ENCODE measurements at places on chromosomes 3 and 15.

- DNase-seq, result no peak
Measured at GRCh38 chr3:196440041-196440537, 7.9 kb upstream of the UBXN7 start.

- peak; percentile 12 for DNase-seq
Measured at GRCh38 chr3:196186651-196187573, 24.3 kb downstream of the ZDHHC19 start.

DNA sequence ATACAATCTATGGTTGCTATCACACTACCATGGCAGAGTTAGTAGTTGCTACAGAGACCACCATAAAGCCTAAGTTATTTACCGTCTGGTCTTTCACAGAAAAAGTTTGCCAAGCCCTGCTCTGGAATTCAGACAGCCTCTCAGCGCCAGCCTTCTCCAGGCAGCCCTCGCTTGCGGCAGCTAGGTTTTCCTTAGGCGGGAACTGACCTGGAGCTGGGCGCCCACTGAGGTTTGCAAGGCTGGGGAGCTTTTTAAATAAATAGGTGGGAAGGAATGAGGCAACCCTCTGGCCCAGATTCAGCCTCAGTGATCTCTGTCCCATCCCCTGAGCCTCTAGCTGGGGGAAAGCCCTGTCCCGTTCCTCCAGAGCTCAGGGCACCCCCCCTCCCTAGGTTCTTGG, 1.2 kb downstream of the CTSH start:
- no peak for DNase-seq

DNA sequence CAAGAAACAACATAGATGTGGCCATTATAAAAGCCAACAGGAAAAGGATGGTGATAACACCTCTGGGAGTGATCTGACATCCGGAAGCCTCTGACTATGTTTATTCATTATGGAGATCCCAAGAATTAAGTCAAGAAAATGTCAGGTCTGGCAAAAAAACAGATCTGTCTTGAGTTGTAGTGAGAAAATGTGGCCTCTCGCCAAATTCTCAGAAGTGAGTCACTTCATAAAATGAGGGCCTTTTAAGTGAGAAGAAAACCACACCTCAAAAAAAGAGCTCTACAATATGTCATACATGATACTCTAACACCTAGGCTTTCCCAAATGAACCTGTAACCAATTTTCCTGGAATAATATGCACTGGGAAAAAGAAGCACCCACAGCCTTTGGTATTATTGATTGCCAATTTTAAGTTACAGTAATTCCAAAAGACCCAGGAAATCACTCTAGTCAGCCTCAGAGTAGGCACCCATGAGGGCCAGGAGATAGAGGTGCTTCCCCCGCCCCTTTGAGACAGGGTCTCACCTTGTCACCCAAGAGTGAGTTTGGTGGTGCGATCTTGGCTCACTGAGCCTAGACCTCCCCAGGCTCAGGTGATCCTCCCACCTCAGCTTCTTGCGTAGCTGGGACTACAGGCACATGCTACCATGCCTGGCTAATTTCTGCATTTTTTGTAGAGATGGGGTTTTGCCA, 38.0 kb downstream of the CCR3 start:
- no peak for DNase-seq

DNA sequence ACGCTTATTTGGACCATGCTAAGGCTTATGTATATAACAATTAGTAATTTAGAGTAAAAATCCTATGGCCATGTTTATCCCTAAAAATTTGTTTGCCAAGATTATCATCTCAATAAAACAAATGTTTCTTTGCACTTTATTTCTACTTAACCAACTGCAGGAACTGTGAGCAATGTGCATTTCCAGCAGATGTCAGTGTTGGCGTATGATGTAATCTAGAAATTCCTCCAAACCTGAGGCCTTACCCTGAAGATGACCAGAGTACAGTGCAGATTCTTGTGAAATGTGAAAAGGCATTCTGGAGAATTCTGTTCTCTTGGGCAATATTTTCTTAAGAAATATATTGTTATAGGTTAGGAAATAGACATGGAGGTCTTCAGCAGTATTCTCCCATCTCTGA, 205.9 kb downstream of the MBNL1 start:
- DNase-seq, result peak; percentile 46

DNA sequence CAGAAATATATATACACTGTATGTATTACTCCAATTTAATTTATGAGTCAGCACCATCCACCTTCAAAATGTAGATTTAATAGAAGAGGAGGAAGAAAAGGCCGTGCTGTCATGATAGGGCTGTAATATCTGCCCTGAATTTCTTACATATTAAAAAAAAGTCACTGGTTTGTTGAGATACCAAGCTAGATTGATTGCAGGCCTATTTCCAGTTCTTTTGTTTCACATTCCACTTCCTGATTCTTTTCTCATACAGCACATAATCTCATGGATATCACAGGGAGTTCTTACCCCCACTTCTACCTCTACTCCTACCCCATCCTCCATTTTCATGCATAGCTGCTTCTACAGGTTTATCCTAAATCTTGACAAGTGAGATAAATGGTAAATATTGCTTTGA, 290.3 kb downstream of the ZBTB20 start:
- no peak for DNase-seq

GRCh38 chr3:149572796-149573414, 84.9 kb downstream of the WWTR1 start:
- DNase-seq, result no peak

DNA sequence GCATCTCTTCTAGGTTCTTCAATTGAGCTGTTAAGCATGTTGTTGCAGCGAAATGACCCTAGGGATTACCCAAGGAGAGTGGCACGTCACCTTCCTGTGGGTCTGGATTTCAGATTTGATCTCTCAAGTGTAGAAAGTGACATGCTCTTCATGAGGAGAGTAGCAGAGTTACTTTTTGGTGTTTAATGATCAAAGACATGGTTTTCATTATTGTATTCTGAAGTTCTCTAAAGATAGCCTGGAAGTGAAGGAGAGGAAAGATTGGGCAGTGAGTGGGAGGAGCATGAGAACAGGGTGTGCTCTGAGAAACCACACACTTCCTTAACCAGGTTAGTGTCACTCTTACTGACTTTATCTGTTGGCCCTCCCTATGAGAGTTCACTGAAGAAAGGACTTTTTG, 153.6 kb downstream of the AKAP13 start:
- no peak for DNase-seq

DNA sequence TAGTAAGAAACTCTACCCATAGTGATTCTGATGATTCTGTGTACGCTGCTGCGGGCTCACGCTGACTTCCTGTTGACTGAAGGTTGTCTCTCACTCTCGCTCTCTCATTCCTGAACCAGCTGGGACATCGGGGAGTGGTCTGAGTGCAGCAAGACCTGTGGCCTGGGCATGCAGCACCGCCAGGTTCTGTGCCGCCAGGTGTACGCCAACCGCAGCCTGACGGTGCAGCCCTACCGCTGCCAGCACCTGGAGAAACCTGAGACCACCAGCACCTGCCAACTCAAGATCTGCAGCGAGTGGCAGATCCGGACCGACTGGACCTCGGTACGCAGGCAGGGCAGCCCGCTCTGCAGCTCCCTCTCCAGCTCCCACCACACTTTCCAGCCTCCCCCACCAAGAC, 63.6 kb upstream of the NR2E3 start:
- DNase-seq, result no peak

DNA sequence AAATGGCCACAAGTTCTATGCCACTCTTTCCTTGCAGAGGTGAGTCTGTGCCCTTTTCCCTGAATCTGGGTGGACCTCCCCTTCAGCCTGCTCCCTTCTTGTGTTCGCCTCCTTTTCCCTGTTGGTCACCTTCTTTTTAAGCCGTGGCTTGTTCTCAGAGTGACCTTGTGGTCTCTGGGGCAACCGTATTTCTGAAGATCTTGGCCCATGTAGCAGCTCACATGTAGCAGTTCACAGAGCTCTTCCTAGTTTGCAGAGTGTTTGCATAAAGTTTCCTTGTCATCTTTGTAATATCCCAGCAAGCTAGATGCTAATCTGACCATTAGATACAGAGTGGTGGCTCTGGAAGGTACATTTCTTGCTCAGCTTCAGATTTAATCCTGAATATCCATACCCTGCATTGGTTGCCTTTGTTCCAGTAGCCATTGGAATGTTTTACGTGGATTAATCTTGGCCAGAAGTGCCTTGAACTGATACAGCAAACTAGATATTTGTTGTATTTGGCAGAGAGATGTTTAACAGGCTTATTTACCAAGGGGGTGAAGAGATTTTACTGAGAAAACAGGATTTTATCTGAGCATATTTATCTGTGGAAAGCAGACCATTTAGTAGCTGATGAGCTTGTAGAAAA, 40.7 kb upstream of the BSN start:
- no peak for DNase-seq

GRCh38 chr15:73685981-73686380, 1.8 kb downstream of the CD276 start:
- no peak for DNase-seq

- DNase-seq, result no peak
Measured at GRCh38 chr3:52834871-52835501, at the start of gene MUSTN1. Gene MUSTN1 (minus strand): TSS chr3:52835019. CDS start chr3:52834948, 71 bp downstream.

- DNase-seq, result no peak
Measured at GRCh38 chr3:113263020-113263419, 51.7 kb downstream of the BOC start.

DNA sequence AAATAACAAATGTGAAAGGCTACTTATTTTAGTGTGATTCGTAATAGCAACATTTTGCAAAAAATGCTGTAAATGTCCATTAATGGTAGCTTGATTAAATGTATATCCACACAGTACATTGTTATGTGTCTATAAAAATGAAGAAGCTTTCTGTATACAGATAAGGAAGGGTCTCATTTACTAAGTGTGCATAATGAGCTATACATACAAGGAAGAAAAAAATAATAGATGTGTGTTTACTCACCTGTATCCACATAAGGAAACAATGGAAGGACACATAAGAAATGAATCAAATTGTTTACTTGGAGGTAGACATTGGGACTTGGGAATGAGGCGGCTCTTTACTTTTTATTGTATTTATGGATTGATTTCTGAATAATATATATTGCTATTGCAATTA, 34.9 kb downstream of the MED12L start:
- no peak for DNase-seq
